ENCODE measurements at places on chromosomes 4 and X. TPM values are rescaled to one million over a fixed set of nuclear protein-coding genes. Genes with fewer than 3 reads are reported as not detected.

The NDP gene
- total RNA-seq, result not detected

The PCGF3 gene
- 14.5 TPM for total RNA-seq

The MAP3K15 gene
- not detected for total RNA-seq

- no peak for DNase-seq
Measured at GRCh38 chrX:154013614-154014360, 5.9 kb downstream of the IRAK1 start.

DNA sequence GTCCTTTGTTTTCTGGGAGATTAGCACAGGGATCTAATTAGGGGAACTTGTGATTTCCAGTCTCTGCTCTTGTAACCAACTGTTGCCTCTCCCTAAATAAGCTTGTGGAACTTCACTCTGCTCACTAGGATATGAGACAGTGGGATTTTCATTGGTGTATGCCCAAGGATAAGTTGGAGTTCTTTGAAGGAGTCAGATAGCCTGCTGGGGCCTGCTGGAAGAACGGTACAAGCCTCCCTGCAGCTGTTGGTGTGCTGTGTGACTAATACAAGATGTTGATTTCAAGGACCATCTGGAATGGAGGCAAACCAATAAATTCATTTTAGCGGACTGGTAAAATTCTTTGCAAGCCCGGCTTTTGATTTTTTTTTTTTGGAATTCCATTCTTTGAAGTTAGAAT, 167.0 kb downstream of the AASDH start:
- DNase-seq, result no peak

- DNase-seq, result no peak
Measured at GRCh38 chrX:131739823-131740222, 195.9 kb downstream of the OR13H1 start.

- DNase-seq, result peak; percentile 12
Measured at GRCh38 chrX:44828008-44828605, 15.7 kb upstream of the DUSP21 start.

DNA sequence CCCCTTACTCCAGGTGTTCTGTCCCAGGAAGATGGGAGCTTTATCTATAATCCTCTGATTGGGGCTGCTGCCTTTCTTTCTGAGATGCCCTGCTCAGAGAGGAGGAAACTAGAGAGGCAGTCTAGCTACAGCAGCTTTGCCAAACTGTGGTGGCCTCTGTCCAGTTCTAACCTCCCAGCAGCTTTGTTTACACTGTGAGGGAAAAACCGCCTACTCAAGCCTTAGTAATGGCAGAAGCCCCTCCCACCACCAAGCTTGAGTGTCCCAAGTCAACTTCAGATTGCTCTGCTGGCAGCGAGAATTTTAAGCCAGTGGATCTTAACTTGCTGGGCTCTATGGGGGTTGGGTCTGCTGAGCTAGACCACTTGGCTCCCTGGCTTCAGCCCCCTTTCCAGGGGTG, 394.9 kb upstream of the PABPC5 start:
- no peak for DNase-seq

DNA sequence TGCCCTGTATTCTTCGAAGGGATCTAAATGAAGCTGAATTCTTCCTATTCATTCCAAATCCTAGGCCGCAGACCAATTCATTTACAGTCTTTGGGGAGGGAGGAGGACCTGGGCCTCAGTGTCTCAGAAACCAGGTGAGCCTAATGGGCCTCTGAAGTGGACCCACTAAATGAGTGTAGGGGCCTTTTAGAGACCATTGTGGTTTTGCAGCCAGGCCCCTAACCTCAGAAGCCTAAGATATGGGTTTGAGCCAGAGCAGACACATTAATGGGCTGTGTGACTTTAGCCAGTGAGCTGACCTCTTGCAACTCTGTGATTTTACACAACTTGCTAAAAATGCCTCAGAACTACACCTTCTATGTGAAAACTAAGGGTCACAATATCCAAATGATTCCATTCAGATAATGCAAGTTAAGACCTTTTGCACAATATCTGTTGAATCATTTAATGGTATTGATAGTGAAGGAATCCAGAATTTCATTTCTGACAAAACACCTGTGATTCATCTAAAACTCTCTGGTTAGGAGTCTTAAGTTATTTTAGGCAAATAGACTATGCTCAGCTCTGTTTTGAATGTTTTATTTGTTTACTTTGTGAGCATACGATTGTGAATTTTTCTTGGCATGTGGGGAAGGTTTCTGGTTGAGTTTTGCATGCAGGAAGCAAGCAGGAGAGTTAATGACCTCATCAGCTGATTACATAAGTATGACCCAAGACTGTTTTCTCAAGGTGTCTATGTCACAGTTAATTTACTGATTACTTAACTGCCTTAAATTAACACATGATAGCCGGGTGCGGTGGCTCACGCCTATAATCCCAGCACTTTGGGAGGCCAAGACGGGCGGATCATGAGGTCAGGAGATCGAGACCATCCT, 75.0 kb downstream of the EVC start:
- no peak for DNase-seq

DNA sequence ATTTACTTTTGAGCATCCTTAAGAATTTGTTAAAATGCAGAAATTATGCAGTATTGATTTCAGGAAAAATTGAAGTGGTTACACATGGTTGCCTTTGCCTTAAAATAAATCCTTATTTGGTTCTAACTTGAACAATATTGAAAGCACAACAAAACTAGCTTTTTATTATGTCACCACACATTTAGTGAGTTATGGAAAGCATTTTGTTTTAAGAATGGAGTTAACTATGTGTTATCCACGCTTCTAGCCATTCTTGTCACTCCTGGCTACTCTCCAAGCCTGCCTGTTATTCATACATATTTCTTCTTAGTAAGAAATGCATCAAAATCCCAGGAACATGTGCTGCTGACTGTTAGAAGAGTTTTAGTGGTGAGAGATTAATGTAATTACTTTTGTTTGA, 73.9 kb downstream of the FAT4 start:
- no peak for DNase-seq

Measured in gastrocnemius medialis (tissue), 4 donors.